CD4-positive, alpha-beta T cell treated with Interleukin-4 for 1 hour (primary cell): ENCODE measurements at places on chromosomes 3 and 15.

DNA sequence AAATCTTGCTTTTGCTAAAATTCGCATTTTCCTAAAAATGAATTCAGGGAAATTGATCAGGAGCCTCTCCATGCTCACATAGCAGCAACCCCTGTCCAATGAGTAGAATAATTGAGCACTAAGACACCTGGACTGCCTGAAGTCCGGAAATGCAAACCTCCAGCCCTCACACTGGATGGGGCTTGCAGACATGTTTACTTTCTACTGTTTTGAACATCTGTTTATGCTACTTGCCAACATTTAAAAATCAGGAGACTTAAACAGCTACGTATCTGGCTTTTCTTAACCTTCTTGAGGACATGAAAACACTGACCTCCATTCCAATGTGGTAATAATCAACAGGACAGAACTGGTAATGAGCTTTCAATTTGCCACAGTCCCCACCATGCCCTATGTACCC is 184.4 kb downstream of the SHOX2 start:
- DNase-seq = no peak

DNA sequence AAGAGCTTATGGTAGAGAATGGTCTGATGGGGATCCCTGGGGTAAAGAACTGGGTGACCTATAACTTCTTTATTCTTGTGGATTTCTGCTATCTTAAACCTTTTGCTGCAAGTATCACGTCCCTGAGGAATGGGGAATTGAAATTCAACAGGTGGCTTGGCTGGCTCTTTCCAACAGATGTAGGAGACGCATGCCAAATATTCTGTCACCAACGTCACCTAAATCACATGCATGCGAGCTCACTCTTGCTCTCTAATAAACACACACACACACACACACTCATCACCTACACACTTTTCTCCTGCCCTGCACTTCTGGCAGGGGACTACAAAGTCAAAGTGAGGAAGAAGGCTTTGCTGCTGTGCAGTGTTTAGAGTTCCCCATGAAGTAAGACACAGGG is 145.8 kb upstream of the NECTIN3 start:
- DNase-seq = no peak

DNA sequence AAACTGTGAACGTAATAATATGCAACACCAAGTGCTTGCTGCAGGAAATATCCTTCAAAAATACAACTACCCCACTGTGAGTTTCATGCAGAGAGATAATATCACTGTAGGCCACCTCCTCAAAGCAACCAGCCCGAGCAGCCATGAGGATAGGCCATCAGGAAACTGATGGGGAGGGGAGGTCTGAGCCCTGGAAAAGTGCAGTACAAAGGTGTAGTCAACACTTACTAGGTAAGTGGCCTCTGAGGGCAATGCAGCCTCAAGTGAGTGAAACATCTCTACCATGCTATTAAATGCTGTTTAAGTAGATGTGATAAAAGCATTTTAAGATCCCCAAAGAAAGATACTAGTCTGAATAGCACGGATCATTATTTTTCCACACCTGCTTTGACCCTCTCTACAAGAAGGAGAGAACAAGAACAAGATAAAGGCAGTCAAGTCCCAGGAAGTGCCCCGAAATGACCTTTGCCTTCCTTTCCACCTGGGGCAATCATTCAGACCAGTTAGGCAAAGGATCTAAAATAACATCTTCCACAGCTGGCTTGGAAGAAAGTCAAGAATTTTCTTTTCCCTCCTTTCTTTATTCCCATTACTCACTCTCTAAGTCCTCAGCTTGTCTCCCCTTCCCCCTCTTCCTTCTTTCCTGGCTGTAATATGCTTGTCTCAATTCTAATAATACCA is 62.8 kb downstream of the FMN1 start:
- no peak for DNase-seq

DNA sequence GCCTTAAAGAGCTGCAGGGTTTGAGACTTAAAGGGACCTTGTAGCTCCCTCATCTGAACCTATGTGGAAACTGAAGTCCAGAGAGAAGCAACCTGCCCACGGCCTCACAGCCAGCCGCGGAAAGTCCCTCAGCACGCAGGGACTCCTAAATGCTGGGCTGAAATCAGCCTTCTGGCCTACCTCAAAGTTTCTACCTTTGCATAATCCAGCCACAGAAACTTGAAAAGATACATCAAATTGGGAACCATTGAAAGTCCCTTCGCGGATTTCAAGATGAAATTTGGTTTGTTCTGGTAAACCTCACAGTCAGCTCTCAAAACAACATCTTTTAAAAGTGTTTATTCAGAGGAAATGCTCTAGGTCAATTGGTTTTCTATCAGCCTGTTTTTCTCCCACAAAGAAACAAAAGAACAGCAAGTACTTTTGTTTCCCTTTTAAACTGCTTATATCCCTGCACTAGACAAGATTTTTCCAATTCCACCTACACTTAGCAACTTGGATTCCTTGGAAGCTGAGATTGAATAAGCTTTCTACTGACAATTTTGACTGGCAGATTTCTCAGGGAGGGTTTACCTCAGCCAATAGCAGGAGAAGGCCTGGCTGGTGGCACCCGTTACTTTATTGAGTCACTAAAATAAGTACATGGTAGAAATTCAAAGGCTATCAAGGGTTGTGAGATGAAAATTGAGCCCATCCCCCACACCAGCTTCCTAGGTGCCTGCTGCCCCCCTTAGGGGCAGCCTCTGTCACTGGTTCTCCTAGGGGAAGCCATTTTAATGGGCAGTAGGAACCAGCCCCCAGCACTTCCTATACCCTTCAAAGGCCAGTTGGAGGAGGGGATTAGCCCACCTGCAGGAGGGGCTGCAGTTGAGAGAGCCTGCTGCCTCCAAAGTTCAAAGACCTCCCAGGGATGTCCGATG is 171.2 kb downstream of the ADAMTS17 start:
- no peak for DNase-seq

GRCh38 chr15:57216288-57216687 is 160.0 kb upstream of the CGNL1 start:
- DNase-seq = no peak

GRCh38 chr3:141825216-141826011 is 51.0 kb upstream of the ATP1B3 start:
- DNase-seq = no peak

DNA sequence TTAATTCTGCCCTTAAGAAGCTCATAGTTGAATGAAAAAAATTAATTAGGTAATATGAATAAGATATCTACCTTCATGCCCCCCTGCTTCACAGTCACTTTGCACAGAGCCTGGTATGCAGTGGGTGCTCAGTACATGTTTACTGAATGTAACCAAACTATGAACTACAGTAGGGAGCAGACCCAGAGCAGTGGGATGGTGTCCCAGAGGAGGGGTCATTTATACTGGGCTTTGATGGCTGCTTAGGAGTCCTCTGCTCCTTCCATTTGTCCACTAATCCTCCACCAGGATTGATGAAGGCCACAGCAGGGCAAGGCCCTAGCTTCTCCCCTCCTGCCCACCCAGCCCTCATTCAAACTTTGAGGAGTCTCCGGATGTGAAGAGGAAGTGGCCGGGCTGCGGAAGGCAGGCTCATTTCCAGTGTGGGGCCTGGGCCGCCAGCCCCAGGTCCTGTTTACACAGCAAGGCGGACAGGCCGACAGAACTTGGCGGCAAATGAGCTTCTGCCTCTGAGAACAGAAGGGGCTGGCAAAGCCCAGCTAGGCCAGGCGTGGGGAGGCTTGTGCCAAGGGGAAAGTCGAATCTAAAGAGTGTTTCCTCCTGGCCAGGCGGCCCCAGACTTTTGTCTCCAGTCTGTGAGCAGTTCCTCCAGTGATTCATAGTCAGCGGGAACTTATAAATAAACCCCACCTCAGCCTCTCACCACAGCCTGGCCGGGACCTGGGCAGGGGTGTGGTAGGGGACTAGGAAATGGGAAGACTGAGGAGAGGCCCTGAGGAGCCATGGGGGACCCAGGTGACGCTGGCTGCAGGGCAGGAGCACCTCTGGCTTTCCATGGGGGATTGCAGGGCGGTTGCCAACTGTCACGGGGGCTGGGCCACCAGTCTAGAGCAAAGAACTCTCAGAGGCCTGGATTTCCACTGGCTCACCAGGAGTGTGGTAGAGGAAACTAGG is 51.6 kb upstream of the LCTL start:
- DNase-seq = no peak

DNA sequence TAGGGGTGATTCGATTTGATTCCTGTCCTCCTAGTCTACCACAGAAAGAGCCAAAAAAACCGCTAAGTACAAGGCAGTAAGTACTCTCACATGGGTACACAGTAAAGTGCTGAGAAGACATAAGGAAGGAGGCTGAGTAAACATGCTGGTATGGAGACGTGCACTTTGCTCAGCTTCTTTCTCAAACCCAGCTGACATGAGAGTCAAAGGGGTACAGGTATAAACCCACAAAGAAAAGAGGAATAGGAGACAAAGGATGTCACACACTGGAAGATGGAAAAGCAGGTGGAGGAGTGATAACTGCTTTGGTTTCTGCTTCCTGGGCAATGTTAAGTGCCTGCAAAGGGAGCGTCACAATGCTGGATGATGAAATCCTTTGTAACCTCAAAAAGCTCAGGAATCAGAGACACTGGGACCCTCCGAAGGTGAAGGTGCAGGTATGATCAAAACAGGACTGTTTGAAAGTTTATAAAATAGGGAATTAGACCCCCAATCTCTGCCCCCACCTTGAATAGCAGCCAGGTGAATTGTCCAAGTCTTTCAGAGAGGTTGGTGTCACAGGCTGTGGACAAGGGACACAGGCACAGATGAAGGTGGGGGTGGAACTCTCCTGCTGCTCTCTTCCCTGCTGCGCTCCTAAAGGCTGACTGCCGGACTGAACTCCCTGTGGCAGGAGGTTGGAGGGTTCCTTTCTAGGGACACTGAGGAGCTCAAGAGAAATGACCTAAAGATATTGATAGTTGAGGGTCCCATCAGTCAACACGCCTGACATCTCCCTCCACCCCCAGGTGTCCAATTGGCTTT is 101.8 kb downstream of the RAB11A start:
- DNase-seq = no peak

GRCh38 chr3:161644891-161645635 is 148.5 kb downstream of the OTOL1 start:
- no peak for DNase-seq

DNA sequence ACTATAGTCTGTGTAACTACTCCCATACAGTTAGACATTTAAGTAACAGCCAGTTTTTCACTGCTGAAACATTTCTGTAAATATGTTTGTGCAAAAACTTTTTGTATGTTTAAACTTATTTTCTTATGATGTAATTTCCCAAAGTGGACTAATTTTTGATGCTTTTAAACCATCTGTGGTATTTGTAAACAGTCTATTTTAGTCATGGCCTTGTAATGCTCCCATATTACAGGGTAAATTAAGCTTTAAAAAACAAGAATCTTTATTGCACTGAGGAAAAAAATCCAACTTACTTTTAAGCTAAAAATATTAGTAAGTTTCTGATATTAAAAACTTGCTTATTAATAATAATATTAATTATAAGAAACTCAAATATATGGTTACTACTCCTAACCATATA is 13.5 kb downstream of the CCDC14 start:
- no peak for DNase-seq

- no peak for DNase-seq
Observed at GRCh38 chr15:67296684-67297083, 42.1 kb downstream of the IQCH start.

DNA sequence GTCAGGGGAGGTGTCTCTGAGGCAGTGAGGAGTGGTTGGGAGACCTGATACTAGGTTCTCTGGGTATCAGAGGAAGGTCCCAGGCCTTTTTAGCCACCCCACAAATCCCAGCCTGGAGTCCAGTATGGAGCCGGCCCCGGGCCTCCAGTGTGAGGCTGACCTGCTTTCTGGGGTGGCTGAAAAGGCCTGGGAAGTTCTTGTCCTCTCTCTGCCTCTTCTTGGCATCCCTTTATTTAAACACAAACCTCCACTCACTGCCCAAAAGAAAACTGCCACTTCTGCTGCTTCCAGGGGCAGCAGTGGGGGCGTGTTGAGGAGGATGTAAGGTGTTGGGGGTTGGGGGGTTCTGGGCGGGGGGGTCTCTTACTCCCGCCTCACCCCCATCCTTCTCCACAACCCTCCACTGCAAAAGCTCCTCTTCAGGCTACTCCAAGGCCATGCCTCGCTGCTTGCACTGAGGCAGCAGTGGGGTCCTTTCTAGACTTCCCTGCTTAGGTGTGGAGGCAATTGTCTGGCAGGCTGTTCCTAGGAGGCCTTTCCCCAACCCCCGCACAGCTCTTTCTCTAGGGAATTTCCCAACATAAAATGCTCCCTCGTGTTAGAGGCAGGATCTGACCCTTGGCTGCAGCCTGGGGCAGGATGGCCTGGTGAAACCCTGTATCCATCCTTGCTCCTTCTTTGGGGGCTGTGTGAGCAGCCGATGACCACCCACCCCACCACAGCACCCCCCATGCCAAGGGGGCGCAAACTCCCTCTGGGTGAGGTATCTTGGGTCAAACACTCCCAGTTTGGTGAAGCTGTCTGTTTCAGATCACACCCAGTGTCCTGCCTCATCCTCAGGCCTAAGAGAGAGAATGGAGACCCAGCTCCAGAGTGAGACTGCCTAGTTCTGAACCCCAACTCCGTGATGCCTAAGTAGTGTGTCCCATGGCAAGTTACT is 12.1 kb upstream of the RAD18 start:
- no peak for DNase-seq

- peak; percentile 43 for DNase-seq
Observed at GRCh38 chr15:33068007-33068481, 126.5 kb downstream of the FMN1 start.

DNA sequence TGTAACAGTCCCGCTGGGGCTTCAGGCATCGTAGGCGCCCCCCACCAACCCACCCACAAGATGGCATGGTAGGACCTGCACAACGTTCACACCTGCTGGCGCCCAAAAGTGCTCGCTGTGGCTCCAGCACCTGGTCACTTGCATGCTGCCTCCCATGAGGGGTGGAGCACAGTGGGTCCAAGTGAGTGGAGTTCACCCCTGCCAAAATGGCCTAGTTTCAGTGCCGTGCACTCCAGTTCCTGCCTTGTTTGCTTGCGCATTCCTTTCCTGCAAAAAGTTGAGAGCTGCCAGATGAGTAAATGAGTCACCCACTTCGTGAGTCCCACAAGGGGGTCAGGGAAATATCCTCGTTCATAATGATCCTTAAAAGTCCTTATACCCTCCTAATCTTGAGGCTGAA is 788.7 kb upstream of the DPPA4 start:
- no peak for DNase-seq

GRCh38 chr15:55789066-55789660 is 46.2 kb upstream of the PRTG start:
- no peak for DNase-seq

GRCh38 chr3:124951511-124952281 is 17.1 kb upstream of the MUC13 start:
- DNase-seq = no peak

- DNase-seq = no peak
Observed at GRCh38 chr3:78186404-78186803, 1146.5 kb downstream of the ROBO2 start.

DNA sequence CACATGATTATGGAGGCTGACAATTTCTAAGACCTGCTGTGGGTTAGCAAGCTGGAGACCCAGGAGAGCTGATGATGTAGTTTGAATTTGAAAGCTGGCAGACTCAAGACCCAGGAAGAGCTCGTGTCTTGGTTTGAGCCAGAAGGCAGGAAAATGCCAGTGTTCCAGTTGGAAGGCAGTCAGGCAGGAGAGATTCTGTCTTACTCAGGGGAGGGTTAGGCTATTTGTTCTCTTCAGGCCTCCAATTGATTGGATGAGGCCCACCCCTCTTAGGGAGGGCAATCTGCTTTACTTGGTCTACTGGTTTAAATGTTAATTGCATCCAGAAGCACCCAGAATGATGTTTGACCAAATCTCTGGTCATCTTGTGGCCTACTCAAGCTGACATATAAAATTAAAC is 40.4 kb upstream of the IGF2BP2 start:
- no peak for DNase-seq
